Large intestine (tissue), 12 donors: ENCODE measurements at places on chromosomes 3 and 15. TPM values are rescaled to one million over a fixed set of nuclear protein-coding genes. Genes with fewer than 3 reads are reported as not detected.

The ST3GAL6 gene
- polyA plus RNA-seq: 7.7 TPM

The COPS2 gene
- polyA plus RNA-seq: 93.9 TPM

The SLC38A3 gene
- 2.0 TPM for polyA plus RNA-seq

The C2CD4B gene
- 2.4 TPM for polyA plus RNA-seq

The MST1 gene
- 464 TPM for polyA plus RNA-seq

The GPR15 gene
- polyA plus RNA-seq: 0.24 TPM

The GP5 gene
- 0.33 TPM for polyA plus RNA-seq

The MYO5C gene
- polyA plus RNA-seq: 12.8 TPM

The KBTBD13 gene
- 0.04 TPM for polyA plus RNA-seq

The LMOD3 gene
- 0.18 TPM for polyA plus RNA-seq

The CCR8 gene
- polyA plus RNA-seq: 0.09 TPM

The CHD2 gene
- 75.7 TPM for polyA plus RNA-seq

DNA sequence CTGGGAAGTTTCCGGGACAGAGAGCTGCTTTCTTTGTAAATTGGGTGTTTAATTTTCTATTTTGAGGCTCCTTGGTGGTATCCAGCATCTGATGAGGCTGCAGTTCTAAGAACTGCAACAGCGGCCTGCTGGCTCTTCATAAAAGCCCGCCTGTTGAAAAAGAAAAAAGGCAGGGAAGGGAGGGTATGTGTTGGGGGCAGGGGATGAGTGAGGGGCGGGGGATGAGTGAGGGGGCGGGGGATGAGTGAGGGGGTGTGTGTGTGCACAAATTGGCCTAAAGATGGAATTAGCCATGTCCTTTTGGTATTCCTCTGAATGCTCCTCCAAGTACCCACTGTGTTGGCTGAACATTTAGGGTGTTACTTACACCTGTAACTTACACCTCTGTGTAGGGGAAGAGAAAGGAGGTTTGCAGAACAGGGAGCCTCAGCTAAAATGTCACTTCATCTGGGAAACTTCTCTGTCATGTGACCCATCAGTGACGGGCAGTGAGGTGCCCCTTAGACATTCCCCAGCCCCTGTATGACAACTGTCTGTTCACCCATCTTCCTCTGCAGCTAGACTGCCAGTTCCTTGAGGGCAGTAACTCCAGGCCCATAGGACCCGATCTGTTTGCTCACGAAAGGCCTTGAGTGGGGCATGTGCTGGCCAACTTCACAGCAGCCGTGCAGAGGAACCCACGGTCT is 57.6 kb downstream of the LRIG1 start:
- DNase-seq: no peak

- DNase-seq: no peak
These were observed 206.8 kb upstream of the TGFBR2 start for GRCh38 chr3:30399394-30400181.

- DNase-seq: no peak
These were observed 13.4 kb downstream of the WDR72 start for GRCh38 chr15:53746101-53746500.

DNA sequence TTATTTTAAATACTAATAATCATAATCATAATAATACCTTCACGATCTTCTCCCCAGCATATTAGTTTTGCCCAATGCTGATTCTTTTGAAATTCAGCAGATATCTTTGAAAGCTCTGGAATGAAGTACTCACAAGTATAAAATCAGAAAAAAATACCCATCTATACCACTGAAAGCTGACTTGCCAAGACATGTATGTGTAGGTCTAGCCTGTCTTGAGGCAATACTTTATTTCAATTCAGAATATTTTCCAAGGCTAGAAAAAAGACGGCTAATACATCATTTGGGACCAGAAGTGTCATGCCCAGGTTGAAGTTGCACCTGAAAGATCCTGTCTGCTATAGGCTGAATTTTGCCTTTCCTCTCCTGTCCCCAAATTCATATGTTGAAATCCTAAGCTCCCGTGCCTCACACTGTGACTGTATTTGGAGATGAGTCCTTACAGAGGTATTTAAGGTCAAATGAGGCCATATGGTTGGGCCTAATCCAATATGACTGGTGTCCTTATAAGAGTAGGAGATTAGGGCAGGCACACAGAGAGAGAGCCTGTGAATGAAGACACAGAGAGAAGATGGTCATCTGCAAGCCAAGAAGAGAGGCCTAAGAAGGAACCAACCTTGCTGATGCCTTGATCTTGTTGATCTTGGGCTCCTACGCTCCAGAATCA is 255.9 kb upstream of the CMC1 start:
- no peak for DNase-seq

GRCh38 chr3:126433496-126434263 is 39.0 kb downstream of the CFAP100 start:
- no peak for DNase-seq

- DNase-seq: no peak
These were observed 665.6 kb upstream of the CCDC54 start for GRCh38 chr3:106711650-106712049.

- DNase-seq: peak; percentile 17
These were observed 44.6 kb upstream of the LEKR1 start for GRCh38 chr3:156781310-156782230.

GRCh38 chr3:149547954-149548668 is 73.6 kb downstream of the TM4SF4 start:
- no peak for DNase-seq

DNA sequence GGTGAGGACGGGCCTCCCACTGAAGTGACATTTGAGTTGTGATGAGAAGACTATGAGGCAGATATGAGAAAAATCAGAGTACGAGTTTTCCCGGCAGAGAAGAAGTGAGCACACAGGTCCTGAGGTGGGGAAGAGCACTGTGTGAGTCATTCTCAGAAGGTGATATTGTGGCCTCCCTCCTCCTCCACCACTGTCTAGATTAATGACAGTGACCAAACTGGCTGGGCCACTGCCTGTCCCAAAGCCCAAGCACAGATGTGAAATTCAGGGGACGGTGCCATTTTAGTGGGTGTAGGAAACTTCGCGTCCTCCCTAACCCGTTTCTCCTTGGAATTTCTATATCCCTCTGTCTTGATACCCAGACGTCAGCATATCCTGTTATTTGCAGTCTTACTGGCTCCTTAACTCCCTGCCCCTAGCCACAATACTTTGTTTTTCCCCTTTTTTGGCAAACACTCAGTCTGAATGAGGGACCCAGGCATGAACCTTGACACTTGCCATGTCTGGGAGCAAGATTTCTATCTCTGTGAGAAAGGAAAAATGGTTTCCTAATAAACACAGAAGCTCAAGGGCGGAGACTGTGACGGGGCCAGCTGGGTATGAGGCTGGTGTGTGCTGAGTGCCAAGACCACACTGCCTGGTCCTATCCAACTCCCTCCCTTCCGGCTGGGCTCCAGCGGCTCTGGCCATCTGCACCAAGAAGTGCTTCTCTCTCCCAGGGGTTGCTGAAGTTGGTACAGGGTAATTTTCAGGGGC is 15.2 kb downstream of the PRICKLE2 start:
- peak; percentile 23 for DNase-seq

GRCh38 chr3:174441588-174442301 is 417.4 kb upstream of the NAALADL2 start:
- peak; percentile 49 for DNase-seq

DNA sequence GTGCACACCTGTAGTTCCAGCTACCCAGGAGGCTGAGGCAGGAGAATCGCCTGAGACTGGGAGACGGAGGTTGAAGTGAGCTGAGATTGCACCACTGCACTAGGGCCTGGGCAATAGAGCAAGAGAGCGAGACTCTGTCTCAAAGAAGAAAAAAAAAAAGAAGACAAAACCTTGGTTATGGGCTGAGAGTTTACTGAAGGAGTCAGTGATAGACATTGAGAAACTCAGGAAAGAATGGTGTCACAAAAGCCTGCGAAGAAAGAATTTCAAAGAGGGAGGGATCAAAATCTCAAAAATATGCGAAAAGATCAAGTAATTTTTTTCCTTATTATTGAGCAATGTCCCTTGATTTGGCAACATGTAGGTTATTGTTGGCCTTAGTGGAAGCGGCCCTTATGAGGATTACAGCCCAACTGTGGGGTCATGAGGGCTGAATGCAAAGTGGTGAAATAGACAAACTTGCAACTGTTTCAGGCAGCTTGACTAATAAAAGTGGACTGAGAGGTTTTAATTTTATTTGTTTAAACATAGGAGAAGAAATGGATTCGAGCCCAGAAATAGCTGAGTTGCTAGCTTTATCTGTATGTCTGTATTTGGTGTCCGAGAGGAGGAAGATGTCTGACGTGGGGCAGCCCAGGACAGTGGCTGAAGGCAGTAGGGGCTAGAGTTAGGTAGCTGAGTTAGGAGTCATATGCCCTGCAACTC is 18.8 kb upstream of the CELF6 start:
- no peak for DNase-seq

- DNase-seq: no peak
These were observed 200.4 kb upstream of the ADAMTS9 start for GRCh38 chr3:64888165-64888564.

GRCh38 chr3:125073390-125073905 is 17.7 kb upstream of the HEG1 start:
- DNase-seq: no peak

DNA sequence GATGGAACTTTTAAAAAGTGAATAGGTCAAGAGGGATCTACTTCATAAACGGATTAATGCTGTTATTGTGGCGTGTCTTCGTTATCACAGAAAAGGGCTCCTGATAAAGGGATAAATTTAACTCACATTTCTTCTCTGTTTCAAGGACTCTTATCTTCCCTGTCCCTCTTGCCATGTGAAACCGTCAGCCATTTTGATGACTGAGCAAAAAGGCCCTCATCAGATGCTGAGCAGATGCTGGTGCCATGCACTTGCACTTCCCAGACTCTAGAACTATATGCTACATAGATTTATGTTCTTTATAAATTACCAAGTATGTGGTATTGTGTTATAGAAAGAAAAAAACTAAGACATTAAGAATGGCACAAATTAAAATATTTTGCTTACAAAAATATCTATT is 1011.8 kb upstream of the GBE1 start:
- DNase-seq: no peak

DNA sequence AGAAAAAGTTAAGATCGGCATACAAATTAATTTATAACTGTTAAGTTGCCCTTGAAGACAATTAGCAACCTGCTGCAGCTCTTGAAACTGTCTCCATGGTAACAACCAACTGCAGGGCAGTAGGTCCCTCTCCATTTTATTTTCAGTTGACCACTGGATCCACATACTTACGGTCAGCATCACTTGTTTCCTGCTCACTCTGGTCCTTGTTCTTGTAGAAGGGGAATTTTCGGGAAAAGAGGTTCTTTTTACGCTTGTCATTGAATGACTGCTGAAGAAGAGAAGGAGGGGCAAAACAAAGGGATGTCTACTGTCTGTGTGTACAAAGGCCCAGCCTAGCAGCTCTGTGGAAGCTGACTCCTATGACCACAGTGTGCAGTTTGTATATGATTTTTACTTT is 46.8 kb upstream of the MELTF start:
- no peak for DNase-seq

DNA sequence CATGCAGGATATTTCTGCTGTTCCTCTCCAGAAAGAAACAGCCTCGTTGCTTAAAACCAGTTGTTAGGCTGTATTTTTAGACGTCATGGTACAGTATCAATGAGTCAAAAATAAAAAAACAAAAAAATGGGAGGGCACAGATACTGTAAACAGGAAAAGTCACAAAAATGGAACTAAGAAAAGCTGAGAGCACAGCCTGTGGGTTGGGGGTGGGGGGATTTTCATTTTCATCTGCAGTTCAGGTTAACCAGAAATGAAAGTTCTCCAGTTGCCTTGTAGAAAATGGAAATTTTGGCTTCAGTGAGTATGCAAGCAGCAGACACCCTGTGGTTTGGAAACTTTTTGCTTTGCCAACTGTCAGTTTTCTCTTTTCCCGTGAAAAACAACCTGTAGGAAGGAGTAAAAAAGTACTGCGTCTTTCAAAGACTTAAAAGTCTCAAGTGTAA is 59.0 kb downstream of the FRMD4B start:
- DNase-seq: no peak

DNA sequence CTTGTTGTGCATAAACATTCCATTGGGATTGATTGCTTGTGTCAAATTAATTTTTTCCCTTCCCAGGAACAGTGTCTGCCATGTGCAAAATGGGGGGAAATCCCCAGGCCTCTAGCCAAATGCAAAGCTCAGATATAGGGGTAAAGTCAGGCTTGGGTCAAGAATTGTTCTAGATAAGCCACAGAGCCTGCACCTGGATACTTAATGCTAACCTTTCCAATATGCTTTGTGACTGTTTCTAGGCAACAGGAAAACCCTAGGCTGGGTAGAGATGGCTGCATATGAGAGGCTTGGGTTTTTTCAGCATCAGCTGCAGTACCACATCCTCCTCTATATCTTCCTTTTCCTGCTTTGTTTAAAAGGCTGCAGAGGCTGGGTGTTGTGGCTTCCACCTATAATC is 61.9 kb upstream of the ROPN1 start:
- no peak for DNase-seq

GRCh38 chr3:87350367-87351199 is 74.2 kb upstream of the POU1F1 start:
- peak; percentile 36 for DNase-seq

DNA sequence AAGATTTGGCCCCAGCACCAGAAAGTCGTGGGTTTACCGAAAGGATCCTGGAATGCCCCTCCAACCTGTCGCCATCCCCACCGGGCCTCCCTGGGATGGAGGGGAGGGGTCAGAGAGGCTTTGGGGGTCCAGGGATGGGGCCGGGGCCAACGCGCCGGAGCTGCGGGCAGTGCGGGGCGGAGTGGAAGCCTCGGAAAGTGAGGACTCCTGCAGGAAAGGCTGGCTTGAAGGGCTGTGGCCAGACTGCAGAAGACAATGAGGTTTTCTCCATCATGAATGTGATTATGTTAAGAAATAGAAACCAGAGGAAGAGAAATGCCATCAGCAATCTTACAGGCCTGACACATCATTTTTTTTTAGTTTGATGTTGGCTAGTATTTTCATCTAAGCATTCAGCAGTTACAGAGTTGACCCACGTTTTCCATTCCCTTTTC is 738 bp downstream of the YEATS2 start:
- peak; percentile 19 for DNase-seq

DNA sequence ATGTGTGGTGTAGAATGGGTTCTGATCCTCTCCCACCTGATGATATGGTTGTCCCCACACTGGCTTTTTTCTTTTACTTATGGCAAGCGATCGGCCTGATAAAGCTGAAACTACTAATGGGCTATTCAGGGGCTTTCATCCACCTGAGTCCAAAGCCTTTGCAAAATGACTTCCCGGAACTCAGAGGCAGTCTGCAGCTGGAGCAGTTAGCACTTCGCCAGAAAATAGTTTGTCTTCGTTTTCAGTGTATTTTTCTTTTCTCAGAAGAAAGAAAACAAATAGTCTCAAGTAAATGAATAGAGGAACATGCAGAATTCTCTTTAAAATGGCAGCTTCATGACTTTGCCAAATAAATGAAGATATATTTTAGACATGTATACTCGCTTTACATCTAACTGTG is 306.0 kb upstream of the ADAMTS9 start:
- DNase-seq: no peak
